Renal cortical epithelial cell (primary cell): ENCODE measurements at places on chromosomes 12 and 14. TPM values are rescaled to one million over a fixed set of nuclear protein-coding genes. Genes with fewer than 3 reads are reported as not detected.
A peak's percentile ranks its signal among the peaks of the same experiment; 100 is the strongest.

DNA sequence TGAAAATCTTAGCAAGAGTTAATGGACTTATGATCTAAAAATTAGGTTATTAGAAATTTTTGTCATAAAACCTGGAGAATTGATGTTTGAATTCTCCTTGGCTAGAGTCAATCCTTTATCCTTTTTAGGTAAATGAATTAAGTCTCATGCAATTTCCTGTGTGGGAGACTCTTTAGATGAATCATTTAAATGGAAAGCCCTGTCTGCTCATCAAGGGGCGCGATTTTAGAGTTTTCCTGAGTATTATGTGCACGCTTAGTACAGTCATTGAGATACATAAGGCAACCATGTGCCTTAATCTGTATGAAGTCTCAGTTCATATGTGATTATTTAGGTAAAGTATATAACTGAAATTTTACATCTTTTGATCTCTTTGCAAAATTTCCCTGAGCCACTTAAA lies 974.7 kb downstream of the NRXN3 start:
- DNase-seq, result no peak

DACT1 gene
- total RNA-seq, result 6.9 and 15.5 TPM in 2 replicates

GRCh38 chr12:105721891-105722290 lies 391.4 kb downstream of the C12orf75 start:
- no peak for DNase-seq

DNA sequence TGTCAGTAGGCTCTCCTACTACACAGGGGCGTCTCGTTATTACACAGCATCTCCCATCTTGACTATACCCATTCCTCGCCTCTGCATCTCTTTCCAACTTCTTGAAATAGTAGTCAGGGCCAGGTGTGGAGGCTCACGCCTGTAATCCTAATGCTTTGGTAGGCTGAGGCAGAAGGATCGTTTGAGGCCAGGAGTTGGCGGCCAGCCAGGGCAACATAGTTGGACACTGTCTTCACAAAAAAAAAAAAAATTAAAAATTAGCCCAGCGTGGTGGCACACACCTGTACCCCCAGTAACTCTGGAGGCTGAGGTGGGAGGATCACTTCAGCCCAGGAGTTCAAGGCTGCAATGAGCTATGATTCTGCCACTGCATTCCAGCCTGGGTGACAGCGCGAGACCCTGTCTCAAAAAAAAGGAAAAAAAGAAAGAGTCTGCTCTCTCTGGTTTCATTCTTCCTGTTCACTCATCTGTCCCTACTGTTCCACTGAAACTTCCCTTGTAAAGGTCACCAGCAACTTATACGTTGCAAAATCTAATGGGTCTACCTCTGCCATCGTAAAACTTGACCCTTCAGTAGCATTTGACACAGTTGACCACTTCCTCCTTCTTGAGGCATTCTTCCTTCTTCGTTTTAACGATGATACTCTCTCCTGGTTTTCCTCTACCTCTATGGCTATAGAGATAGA lies 41.0 kb upstream of the PTGR2 start:
- DNase-seq, result no peak

GALNT6 gene
- total RNA-seq, result 41.6 and 93.3 TPM in 2 replicates

KCNK10 gene
- total RNA-seq, result 0.10 TPM in 1 of 2 replicates, not detected in the other

DNA sequence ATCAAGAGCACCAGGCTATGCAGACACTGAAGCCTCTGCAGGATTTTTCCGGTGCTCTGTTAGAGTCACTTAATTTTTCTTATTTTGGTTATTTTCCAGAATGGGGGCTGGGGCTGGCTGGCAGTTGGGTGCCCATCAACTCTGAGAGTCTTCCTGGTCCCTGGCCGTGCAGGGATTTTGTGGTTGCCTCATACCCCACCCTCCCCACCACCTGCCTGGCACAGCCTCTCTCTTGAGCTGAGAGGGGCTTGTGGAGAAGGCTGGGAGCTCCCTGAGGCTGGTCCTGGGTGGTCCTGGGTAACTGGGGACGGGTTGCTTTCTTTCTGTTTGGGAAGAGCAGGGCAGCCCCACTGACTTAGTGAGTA lies 23.3 kb downstream of the LRTM2 start:
- DNase-seq, result no peak

DNA sequence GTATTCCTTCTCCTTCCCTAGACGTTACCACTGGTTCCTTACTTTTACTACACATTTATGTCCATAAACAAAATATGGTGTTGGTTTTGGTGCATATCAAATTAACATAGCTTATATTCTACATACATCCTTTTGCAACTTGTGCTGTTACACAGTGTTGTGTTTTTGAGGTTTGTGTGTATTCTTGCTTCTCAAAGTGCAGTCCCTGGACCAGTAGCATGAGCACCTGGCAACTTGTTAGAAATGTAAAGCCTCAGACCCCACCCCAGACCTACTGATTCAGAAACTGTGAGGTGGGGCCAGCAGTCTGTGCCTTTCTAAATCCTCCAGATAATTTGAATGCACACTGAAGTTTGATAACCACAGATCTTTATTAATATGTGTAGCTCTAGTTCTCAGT lies 65.9 kb downstream of the RNFT2 start:
- DNase-seq, result no peak

GRCh38 chr12:45517381-45517780 lies 212.1 kb upstream of the ARID2 start:
- no peak for DNase-seq

DNA sequence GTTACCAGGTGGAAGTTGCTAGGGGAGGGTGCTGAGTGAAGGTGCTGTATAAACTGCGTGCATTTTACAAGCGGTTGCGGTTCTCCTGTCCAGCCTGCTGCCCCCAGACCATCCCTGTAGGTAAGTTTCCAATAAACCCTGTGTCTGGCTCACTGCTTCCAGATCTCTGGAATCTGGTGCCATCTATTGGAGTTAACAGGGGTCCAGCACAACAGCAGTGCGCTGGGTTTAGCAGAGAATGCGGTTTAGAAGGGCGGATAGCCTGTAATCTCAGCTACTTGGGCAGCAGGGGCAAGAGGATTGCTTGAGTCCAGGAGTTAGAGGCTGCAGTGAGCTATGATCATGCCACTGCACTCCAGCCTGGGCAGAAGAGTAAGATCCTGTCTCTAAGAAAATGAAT lies 4.9 kb downstream of the AACS start:
- peak; percentile 16 for DNase-seq

DNA sequence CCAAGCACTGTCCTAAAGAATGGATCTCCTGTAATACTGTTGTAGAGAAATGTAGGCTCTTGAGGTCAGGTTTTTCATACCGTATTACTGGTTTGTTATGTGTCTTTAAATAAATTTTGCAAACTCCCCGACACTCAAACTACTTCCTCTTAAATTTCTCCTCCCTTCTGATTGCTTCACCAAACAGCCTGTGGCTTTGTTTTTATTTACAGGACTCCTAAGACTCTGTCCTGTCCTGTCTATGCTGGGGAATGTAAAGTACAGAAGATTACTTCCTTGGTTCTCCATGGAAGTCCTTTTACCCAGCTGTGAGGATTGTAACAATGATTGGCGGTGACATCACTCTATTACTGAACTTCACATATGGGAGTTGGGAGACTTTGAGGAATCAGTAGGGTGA lies 873.5 kb downstream of the DIO2 start:
- no peak for DNase-seq

GZMB gene
- not detected in 2 replicates for total RNA-seq

DNA sequence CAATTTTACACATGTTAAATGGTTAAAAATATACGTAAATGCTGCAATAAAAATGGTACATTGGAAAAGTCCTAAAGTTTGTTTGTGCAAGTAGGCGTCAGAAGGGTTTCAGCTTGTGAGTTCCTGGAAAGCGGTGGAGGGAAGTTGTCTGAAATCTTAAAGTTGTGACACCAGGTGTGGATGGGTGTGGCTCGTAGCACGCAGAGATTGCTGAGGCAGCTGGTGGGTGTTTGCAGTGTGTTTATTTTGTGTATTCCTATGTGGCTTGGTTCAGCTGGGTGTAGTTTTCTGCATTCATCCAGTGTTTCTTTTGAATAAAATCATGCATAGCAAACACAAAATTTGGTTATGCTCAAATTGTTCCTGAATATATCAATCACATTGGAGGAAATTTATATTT lies 136.8 kb upstream of the TBX3 start:
- DNase-seq, result no peak

GRCh38 chr12:117518594-117519270 lies 157.3 kb upstream of the NOS1 start:
- peak; percentile 38 for DNase-seq

GRCh38 chr14:36320897-36321381 lies 502 bp upstream of the MBIP start:
- DNase-seq, result no peak

CACNA2D4 gene
- 0.17 and 0.20 TPM in 2 replicates for total RNA-seq

NPC2 gene
- 209 and 247 TPM in 2 replicates for total RNA-seq

PELI2 gene
- 2.1 and 8.9 TPM in 2 replicates for total RNA-seq

DNA sequence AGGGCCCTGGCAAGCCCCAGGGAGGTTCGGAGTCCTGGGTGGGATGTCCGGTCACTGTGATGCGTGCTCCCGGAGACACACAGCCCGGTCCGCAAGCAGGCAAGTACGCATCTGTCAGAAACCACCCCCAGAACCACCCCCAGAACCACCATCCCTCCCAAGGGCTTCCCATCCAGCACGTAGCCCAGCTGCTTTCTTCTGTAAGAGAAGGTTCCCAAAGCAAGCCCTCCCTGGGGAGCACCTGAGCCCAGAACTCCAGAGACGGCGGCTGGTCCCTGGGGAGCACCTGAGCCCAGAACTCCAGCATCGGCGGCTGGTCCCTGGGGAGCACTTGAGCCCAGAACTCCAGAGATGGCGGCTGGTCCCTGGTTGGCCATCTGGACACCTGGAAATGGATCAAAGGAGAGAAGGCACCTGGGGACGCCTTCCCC lies 2.6 kb upstream of the FBRSL1 start:
- no peak for DNase-seq

NANOG gene
- total RNA-seq, result not detected in 2 replicates

HCAR3 gene
- total RNA-seq, result not detected in 2 replicates

- no peak for DNase-seq
Measured at GRCh38 chr14:51298895-51299294, 58.8 kb downstream of the TMX1 start.

CMA1 gene
- not detected in 2 replicates for total RNA-seq

CDKN3 gene
- 3.5 and 43.6 TPM in 2 replicates for total RNA-seq

GRCh38 chr12:132561427-132562156 lies 48.8 kb downstream of the LRCOL1 start:
- DNase-seq, result no peak

DNA sequence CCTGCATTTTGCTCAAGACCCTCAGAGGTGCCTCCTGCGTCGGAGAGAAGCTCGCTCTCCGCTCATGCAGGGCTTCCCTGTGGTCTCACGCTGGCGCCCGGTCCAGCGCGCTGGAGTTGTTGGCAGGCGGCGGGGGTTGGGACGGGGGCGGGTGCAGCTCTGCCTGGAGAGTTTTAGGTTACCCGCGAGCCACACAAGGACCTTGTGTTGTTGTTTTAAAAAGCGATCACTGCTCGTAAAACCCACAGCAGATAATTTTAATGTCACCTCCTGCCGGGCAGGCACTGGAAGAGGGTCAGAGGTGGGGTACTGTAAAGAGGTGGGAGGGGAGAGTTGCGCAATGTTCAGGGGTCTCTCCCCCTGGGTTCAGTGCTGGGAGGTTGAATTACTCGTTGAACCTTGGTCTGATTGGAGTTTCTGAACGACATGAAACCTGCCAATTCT lies 850 bp downstream of the SMOC1 start:
- no peak for DNase-seq

- no peak for DNase-seq
Measured at GRCh38 chr12:28223858-28224257, 33.6 kb downstream of the CCDC91 start.

RFLNA gene
- total RNA-seq, result 19.2 and 56.8 TPM in 2 replicates

DNA sequence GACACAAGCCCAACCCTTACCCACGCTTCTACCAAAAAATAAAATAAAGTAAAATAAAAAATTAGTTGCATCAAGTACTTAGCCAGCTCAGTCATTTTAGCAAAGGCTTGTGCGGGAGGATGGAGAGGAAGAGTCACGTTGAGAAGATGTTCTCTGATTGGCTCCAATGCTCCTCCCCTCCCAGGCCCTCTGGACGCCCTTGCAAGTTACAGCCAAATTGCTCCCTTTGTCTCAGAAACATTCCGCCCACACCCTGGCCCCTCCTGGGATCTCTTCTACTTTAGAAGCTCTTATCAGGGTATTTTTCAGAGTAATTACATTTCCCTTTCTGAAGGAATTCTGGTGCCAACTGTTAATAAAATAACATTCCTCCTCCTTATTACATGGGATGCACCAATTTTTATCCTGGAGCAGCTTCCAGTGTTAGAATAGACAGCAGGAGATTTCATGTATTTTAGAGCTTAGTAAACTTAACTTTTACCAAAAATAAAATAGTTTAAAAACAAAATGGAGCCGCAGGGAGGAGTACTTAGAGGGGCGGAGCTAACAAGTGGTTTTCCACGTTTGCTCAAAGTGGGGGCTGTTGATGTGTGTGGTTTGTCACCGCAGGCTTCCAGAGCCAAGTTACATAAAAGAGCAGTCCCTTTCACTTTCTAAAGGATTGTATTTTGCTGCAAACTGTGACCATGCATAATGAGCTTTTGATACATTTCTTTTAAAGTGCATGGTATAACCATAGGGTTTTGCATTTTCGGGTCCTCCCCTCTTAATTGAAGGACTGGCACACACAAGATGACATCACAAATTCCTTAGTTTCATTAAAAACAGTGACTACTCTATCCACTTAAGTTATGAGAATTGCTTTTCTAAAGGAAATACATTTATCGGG lies 71.7 kb upstream of the RAP1B start:
- DNase-seq, result peak; percentile 78

GRCh38 chr12:8636581-8636980 lies 23.9 kb upstream of the AICDA start:
- no peak for DNase-seq

TAMALIN gene
- total RNA-seq, result 2.2 and 3.0 TPM in 2 replicates

NTS gene
- total RNA-seq, result not detected in 2 replicates

TAS2R20 gene
- 1.6 and 7.7 TPM in 2 replicates for total RNA-seq

DNA sequence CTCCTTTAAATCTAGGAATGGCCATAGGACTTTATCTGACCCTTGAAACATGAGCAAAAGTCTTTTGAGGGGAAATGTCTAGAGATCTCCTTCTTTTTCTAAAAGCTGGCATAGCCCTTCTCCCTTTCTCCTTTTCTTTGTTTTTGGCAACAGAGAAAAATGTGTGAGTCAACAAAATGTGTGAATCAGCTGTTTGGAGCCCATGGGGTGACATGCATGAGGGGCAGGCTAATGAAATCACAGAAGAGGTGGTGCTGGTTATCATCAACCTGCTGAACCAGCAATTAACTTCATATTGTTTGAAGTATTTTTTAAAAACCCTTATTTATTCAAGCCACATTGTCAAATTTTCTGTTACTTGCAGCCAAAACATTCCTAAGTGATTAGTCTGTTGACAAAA lies 132.3 kb downstream of the CCDC59 start:
- DNase-seq, result peak; percentile 11

DNA sequence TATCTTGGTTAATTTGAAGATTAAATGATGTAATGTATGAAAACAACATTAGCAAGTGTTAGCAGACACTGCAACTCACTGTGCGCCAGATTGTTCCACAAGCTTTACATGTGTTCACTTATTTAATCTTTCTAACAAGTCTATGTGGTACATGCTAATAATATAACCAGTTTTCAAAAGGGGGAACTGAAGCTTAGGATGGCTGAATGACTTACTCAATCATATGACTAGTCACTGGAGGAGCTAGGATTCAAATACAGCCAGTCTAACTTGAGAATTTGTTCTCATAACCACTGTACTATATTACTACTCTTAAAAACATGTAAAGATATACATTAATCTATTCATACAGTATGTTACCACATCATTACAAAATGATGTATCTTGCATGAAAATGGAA lies 60.5 kb upstream of the LRIG3 start:
- no peak for DNase-seq

GRCh38 chr14:103073876-103074728 lies 9.9 kb upstream of the LBHD2 start:
- DNase-seq, result peak; percentile 61

BEGAIN gene
- total RNA-seq, result 0.35 and 1.0 TPM in 2 replicates
